Fibroblast of skin of right quadriceps (primary cell): ENCODE measurements at places on chromosomes 13 and 19.

- no peak for DNase-seq
Measured at GRCh38 chr13:20336761-20337160, 104.6 kb upstream of the GJB6 start.

- DNase-seq, result no peak
Measured at GRCh38 chr13:27927444-27928352, 7.9 kb downstream of the PDX1 start.

DNA sequence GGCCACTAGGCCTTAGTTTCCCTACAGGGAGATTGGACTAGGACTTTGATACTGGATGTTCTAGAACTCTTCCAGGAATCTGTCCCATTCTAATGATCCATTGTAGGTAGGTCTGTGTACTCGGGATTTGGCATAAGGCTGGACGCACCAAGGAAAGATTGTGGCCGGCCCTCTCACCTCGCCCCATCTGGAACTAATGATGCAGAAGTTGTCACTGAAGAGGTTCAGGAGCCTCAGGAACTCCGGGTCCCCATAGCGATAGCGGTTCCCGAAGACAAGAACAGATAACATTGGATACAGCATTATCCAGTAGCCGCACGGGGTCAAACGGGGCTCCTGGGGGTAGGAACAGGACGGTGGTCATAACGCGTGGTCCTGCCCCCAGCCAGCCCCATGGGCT, 11.2 kb downstream of the EGLN2 start:
- DNase-seq, result no peak

GRCh38 chr13:79227418-79227817, 178.6 kb downstream of the RBM26 start:
- DNase-seq, result no peak

- DNase-seq, result no peak
Measured at GRCh38 chr13:41563984-41564365, 106.6 kb downstream of the RGCC start.

GRCh38 chr19:8245869-8246835, 37.0 kb downstream of the CERS4 start:
- no peak for DNase-seq

GRCh38 chr19:7970716-7971448, 27.4 kb upstream of the TIMM44 start:
- peak; percentile 26 for DNase-seq

GRCh38 chr19:55647732-55648584, at the start of gene CCDC106:
Gene CCDC106 (plus strand): TSS chr19:55648212. CDS start chr19:55649047, 835 bp downstream.
- DNase-seq, result peak; percentile 80

- DNase-seq, result no peak
Measured at GRCh38 chr19:31519256-31519655, 170.0 kb upstream of the TSHZ3 start.

DNA sequence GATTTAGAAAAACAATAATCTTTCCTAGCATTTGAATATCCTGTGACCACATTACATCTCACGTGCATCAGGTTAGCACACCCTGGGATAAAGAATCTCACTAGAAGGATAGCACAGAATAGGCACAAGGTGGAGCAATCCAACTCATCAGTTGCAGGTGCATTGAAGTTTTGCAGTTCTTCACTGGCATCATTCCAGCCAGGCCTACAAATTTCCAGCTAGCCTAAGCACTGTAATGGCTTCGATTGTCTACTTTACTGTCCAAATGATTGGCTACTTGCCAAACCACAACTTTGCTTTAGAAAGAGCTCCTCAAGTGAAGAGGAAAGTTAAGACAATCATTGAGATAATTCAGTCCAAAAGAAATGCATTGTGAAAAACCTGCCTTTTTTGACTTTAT, 89.5 kb downstream of the SPRY2 start:
- peak; percentile 67 for DNase-seq

DNA sequence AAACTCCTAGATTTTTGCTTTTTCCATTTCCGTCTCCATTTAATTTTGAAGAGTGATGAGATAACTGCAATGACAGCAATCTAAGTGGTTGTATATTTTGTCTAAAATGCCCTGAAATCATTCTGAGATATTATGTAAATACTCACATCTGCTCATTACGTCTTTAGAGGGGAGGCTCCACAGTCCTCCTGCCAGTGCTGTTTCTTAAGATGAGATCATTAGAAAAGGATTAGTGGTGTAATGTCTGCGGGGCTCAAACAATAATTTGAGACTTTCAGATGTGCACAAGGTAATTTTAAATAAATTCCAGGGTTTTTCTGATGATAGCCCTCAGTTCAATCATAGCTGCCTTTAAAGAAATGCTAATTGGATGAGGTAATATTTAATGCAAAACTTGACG, 437.9 kb downstream of the FOXO1 start:
- DNase-seq, result no peak

DNA sequence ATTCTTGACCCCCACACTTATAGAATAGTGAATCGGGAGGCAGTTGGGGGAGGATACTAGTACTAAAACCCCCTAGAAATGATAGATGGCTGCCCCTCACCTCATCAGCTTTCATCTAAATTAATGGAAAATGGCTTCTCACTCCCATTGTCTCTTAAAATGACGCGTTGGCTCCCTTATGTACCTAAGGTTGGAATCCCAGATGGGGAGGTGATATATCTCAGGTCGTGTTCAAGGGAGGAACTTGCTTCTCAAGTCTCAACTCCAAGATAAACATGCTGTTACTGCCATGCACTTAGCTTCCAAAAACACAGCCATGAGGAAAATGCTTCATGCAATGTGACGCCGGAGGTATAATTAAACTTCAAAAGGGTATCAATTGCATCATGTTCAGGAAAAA, 18.8 kb upstream of the UBE2L5 start:
- no peak for DNase-seq

- no peak for DNase-seq
Measured at GRCh38 chr19:45780448-45781213, 1.7 kb downstream of the DMPK start.

GRCh38 chr19:38862321-38863059, 12.7 kb upstream of the HNRNPL start:
- DNase-seq, result peak; percentile 46

DNA sequence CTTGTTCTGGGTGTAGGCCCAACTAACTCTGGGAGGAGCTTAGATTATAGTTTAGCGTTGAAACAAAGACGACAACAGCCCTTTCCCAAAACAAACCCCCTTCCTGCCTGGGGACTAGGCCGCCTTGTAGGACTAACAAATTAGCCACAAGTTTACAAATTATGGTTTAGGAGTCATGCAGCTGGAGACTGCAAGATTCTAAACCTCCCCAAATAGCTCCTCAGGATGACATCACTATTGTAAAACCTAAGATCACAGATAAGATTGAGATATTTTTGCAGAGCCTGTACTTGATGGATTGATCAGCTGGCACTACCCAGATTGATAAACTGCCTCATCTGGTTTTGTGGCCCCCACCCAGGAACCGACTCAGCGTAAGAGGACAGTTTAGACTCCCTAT, 2.3 kb upstream of the SLC25A15 start:
- DNase-seq, result peak; percentile 55

DNA sequence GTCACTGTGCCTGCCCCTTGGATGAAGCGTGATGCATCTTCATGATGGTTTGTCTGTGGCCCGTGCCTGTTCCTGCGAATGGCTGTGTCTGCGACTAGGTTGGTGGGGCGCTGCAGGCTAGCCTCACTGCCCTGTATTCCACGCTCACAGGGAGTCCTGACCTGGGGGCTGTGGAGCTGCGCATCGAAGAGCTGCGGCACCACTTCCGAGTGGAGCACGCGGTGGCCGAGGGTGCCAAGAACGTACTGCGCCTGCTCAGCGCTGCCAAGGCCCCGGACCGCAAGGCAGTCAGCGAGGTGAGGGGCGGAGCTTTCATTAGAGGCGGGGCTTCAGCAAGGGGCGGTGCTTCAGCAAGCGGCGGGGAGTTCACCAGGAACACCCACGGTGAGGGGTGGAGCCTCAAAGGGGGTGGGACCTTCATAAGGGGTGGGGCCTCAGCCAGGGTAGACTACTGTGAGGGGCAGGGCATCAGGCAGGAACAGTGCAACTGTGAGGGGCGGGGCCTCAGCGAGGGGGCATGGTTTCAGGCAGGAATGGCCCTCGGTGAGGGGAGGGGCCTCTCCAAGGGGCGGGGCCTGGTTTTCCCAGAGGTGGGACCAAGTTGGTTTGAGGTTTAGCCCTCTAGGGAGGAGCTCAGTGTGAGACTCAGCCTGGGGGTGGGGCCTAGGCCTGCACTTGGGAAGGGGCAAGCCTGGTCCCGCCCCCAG, 17.2 kb downstream of the PKN1 start:
- DNase-seq, result peak; percentile 29

- DNase-seq, result no peak
Measured at GRCh38 chr13:28056426-28056825, 44.0 kb downstream of the FLT3 start.

GRCh38 chr19:44807652-44808462, 1.0 kb upstream of the BCAM start:
- peak; percentile 59 for DNase-seq

DNA sequence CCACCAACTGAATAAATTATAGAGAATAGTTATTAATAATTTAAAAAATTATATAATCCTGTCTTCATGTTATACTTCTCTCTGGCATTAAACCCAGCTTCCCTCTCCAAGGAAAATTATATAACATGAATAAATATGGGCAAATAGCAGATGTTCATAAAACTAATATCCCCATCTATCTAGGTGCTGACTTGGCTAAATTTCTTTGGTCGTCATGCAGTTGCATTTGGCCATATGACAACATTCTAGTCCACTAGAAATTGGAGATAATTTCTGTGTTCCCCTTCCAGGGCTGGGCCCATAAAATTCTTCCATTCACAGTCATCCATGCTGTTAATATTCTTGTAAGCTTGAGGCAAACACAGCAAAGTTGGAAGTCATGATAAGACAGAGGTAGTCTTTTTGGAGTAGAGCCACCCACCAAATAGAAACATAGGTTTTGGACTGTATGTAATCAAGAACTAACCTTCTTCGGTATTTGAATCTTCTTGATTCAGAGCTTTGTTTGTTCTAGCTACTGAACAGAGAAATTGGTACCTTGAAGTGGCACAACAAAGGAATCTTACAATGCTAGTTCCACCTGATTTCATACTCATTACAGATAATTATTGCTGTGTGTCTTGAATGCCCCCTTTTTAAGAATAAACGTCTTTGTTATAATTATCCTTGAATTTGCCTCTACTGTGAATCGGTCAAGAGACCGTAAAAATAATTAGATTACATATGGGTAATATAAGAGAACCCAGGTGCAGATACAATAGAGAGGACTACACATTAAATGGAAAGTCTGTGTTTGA, 678.5 kb upstream of the PCDH20 start:
- DNase-seq, result no peak

- DNase-seq, result peak; percentile 87
Measured at GRCh38 chr13:50529154-50529882, 314.2 kb downstream of the DLEU7 start.
